ENCODE measurements at places on chromosomes 2 and 18.

DNA sequence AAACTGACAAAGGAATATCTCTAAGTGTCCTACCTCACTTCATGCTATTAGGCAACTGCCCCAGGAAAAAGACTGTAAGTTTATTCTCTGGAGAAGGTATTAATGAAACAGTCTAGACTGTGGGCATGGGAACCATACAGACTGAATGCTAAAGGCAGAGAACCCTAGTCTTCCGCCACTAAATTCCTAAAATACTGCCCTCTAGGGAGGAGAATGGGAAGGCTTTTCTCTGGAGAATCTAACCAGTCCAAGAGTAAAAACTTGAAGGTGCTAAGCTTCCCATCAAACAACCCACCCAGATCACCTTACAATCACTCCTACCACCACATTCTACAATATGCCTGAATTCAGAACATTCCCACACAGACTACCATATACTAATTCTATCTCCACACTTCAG is 3.4 kb downstream of the SRBD1 start:
- peak; percentile 22 for DNase-seq

DNA sequence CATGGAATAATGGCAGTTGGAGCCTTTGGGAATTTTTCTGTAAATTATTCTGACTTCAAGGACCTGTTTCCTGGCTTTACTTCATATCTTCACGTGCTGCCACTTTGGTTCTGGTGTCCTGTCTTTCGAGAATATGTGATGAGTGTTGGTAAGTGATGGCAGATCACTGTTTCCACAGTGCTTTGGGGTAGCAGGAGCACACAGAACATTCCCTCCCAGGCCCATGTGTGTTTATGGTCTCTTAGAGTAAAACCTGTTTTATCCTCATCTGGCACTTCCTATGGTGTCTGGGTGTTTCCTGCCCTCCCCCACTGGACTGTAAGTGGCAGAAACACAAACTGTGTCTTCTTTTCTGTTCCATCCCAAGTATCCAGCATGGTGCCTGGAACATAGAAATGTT is 17.9 kb downstream of the MOGAT1 start:
- DNase-seq: no peak

GRCh38 chr18:27865431-27865830 is 311.5 kb downstream of the CDH2 start:
- DNase-seq: no peak

DNA sequence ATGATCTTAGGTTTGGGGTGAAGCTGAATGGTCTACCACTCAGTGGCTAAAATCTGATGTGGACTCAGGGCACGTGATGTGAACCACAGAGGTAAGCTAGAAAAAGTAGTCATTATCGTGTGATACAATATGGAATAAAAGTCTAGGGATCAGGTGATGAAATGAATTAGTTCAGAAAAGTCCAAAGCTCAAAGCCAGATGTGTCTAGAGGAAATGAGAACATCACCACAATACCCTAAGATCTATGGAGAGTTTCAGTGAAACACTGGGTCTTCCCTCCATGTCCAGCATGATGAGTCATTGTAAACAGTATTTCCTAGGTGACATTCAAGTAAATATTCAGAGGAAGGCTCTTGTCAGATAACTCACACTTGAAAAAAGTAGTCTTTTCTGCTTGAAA is 1257.4 kb upstream of the ZEB2 start:
- peak; percentile 45 for DNase-seq

- no peak for DNase-seq
These were observed 78.0 kb upstream of the RPL31 start for GRCh38 chr2:100924122-100924519.

DNA sequence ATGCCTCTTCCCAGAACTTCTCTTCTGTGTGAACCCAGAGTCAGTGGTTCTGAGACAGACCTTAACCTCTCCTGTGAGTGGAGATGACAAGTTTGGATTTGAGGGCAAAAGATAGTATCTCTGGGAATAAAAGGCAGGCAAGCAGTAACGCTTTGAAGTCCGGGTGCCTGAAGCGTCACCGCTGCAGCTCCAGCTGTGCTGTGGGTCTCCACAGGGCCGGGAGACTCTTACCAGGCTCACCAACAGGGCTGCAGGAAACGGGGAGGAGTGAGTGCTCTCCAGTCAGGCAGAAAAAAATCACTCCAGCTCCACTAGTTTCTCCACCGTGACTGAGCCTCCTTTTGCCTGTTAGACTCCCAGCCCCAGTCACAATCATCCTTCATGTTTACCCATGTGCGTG is 79.7 kb upstream of the MAP4K4 start:
- peak; percentile 6 for DNase-seq

Data from fibroblast of skin of right biceps (primary cell).